H54 (cell line): ENCODE measurements at places on chromosomes 12 and 14.

DNA sequence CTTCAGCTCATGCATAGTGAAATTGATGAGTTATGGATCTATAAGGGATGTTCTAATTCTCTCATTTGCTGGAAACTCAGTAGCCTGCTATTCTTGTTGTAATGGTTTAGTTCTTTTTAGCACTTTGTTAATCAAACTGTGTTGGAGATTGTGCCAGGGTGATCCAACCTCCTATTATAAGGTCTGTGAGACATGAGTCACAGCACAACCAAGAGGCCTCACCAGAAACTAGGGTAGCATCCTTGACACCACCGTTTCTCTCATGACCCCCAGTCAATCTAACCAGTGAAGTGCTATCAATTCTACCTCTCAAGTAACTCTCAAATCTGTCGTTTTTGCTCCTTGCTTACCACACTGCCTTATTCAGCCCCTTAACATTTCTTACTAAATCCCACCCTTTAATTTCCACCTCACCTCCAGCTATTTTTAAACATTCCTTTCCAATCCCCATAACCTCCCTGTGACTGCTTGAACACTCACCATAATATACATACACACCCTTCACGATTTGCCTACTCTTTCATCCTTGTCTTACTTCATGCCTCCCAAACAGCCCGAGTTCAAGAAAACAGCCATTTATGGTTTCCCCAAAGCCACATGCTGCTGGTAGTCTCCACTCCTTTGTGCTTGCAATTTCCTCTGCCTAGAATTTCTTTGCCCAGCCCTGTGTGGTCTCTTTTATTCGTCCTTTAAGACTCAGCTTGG lies 53.9 kb upstream of the NUDT4 start:
- DNase-seq: no peak

GRCh38 chr12:65858831-65859230 lies 34.5 kb downstream of the HMGA2 start:
- DNase-seq: no peak

DNA sequence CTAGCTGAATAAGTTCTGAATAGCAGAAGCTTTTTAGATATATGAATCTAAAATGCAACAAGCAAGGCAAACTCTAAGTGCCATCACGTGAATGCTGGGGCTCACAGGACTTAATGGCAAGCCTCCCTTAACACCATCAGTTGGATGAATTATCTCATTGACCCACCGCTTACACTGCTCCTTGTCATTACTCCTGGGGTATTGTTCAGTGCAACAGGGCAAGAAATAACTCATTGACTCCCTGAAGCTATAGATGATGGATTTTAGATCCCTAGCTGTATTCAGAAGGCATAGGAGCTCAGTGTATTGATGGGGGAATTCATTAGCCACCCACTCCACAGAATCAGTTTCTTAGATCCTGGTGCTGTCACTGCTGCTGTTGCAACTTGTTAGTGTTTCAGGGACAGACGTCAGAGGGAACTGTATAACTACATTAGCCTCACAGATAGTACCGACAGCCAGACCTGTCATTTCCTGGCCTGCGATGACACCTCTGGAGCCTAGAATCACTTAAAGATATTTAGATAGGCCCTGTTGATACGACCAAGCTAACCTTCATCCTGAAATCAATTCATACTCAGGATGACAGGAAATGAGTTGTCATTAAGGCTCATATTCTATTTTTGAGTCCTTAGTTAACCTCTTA lies 735.3 kb downstream of the DIO2 start:
- DNase-seq: no peak

DNA sequence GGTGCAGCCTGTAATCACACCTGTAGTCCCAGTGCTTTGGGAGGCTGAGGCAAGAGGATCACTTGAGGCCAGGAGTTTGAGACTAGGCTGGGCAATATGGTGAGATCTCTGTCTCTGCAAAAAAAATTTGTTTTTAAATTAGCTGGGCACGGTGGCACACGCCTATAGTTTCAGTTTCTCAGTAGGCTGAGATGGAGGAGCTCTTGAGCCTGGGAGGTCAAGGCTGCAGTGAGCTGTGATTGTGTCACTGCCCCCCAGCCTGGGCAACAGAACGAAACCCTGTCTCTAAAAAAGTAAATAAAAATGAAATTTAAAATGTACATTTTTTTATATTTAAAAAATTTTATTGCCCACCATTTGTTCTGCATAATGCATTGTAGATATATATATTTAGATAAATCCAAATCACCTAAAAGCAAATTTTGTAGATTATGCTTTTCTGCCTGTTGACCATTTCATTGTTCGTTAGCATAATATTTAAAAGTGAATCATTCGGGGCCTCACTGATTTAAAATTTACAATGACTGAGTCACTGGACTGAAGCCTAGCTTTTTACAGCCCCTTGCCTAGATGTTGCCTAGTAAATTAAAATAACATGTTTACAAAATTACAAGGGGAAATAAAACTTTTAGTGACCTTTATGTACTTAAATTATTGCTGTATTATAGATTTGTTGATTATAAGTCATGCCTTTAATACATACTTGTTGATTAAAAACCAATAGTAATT lies 87.9 kb downstream of the USP15 start:
- DNase-seq: no peak
